Sigmoid colon (tissue), 7 donors: ENCODE measurements at places on chromosomes 7 and 10. TPM values are rescaled to one million over a fixed set of nuclear protein-coding genes. Genes with fewer than 3 reads are reported as not detected.

ITIH5 gene
- 106 TPM for total RNA-seq

HTR5A gene
- total RNA-seq = not detected

EIF5AL1 gene
- total RNA-seq = 0.16 TPM

CALD1 gene
- total RNA-seq = 2,150 TPM

DNA sequence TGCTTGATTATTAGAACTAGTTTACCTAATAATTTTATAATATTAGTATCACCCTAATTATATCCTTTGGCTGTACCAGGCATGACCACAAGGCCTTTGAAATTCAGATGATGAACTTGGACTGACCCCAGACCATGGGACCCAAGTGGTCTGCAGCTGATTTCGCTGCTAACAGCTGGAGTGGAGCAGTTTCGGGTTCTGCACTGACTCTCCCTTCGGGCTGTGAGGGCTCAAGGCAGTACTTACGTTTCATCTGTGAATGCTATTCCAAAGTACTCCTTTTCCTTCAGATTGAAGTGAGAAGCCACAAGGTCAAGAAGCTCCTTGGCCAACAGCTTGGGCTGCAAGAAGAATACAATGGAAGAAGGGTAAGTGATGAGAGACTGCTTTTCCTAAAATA, 223.8 kb downstream of the PRPF18 start:
- H3K4me3 ChIP-seq = no peak overlapping the region
- no peak overlapping the region for H3K27ac ChIP-seq
- H3K27me3 ChIP-seq = no peaks in the 10 kb centered on the region
- DNase-seq = no peak
- no peaks in the 10 kb centered on the region for H3K36me3 ChIP-seq

DNA sequence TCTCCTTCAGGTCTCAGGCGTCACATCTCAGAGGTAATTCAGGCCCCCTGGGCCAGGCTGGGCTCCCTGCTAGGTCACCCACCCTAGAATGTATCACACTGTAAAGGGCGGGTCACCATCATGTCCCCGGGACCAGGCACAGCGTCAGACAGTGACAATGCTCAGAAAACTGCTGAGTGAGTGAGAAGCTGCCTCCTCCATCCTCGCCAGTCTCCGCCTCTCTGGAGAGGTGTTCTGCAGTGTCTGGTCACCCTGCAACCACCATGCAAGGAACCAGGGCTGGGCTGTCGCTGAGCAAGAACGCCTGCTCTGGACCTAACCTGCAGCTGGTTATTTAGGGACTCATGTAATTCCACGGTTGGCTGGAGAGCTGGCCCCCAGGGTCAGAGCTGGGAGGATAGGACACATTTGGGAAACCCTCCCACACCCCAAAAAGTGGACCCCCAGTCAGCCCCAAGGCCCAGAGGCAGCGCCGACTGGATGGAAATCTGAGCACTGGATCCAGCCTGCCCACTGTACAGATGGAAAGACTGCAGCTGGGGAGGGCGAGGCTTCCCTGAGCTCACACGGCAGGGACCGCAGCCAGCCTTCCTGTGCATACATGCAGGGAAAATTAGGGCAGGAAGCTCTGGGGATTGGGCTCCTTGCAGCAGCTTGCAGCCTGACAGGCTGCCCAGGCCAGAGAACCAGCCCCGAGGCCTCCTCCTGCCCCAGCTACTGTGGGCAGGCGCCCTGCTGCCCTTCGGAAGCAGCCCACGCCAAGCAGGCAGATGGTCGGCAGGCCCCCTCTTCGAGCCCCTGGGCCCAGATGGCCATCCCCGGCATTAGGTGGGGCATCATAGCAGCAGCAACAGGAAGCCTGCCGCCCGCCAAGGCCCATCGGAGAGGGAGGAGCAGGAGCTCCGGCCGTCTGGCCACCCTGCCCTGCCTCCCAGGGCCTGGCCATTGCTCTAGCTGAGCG, 105.4 kb upstream of the ZMIZ1 start:
- DNase-seq = no peak
- H3K36me3 ChIP-seq = no peaks in the 10 kb centered on the region
- H3K27ac ChIP-seq = peak overlapping the region; percentile 58
- no peak overlapping the region for H3K4me3 ChIP-seq
- no peaks in the 10 kb centered on the region for H3K27me3 ChIP-seq

- peak overlapping the region; percentile 96 for H3K27ac ChIP-seq
- no peaks in the 10 kb centered on the region for H3K27me3 ChIP-seq
- no peaks in the 10 kb centered on the region for H3K36me3 ChIP-seq
- no peak for DNase-seq
These were observed 95.5 kb downstream of the CTBP2 start for GRCh38 chr10:125064681-125065492.

DNA sequence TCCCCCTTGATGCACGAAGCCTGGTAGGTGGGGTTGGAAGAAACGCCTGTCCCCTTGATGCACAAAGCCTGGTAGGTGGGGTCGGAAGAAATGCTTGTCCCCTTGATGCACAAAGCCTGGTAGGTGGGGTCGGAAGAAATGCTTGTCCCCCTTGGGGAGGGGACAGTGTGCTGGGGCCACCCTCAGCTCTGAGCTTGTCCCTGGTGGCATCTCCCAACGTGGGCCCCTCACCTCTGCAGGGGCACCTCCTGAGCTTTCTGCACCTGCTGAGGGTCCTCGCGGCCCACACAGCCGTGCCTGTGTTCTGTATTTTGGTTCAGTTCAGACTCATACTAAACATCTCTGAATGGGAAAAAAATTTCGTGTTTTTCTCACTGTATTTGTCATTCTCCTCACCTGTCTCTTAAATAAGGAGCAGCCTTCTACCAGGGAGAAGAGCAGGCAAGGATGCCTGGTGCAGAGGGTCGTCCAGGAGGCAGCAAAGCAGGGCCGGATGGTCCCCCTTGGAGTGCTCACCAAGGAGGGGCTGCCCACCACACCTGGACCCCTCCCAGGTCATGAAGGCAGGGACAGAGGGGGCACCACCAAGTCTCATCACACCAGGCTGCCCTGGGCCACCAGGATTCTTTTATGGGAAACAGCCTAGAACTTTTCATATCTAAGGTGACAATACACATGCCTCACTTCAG, 24.7 kb downstream of the VIPR2 start:
- H3K27me3 ChIP-seq = no peaks in the 10 kb centered on the region
- H3K27ac ChIP-seq = no peak overlapping the region
- H3K4me3 ChIP-seq = no peak overlapping the region
- DNase-seq = no peak
- no peaks in the 10 kb centered on the region for H3K36me3 ChIP-seq
- H3K4me1 ChIP-seq = no peaks in the 10 kb centered on the region

- no peaks in the 10 kb centered on the region for H3K27me3 ChIP-seq
- H3K4me1 ChIP-seq = no peaks in the 10 kb centered on the region
- DNase-seq = no peak
- H3K4me3 ChIP-seq = no peak overlapping the region
- H3K36me3 ChIP-seq = peaks cover 5% of the 10 kb centered on the region
These were observed 21.9 kb downstream of the RRP12 start for GRCh38 chr10:97378933-97379921.

- peaks cover 33% of the 10 kb centered on the region for H3K36me3 ChIP-seq
- H3K27me3 ChIP-seq = no peaks in the 10 kb centered on the region
- peak; percentile 54 for DNase-seq
- peak overlapping the region; percentile 14 for H3K27ac ChIP-seq
- H3K4me3 ChIP-seq = no peak overlapping the region
These were observed 3.7 kb upstream of the PRKAR1B start for GRCh38 chr7:730501-731439.

DNA sequence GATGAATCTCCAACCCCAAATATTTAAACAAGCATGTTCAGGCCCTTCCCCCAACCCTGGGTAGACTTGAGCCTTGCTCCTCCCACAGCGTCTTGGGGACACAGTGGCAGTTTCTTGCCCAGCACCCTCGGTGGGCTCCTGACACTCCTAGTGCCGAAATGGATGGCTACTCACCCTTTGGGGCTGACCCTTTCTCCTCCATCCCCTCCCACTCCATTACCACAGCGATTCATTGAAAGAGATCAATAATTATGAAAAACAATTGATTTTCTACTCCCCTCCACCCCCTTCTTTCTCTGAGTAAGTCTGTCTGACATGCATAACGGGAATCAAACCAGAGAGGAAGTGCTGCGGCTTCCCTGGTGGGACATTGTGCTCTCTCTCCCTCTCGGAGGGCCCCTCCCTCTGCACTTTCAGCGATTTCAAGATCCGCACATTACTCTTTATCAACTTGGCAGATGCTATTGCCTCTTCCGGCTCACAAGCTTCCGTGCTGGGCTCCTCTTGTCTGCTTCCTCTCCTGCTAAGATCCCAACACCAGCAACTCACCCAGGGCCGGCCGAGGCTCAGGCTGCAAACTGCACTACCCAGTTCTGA, 79.0 kb upstream of the PLXNA4 start:
- peak; percentile 70 for DNase-seq
- H3K36me3 ChIP-seq = no peaks in the 10 kb centered on the region
- H3K4me3 ChIP-seq = no peak overlapping the region
- H3K4me1 ChIP-seq = no peaks in the 10 kb centered on the region
- H3K27ac ChIP-seq = peak overlapping the region; percentile 11

DNA sequence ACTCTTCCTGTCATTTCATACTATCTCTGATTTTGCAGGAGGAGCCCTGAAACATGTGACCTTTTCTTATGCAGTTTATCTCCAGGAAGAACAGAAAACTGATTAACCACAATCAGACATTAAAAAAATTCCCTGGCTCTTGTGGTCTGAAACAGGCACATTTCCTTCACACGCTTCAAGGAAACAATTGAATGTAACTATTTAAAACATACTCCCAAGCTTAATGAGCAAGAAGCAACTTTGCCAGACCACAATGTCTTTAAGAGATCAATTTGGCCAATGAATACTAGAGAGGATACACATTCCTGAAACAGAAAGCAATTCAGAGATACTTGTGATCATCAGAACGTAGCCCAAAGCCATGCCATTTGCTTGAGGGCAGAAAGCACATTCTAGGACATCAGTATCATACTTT, 65.8 kb downstream of the PIP4K2A start:
- H3K27ac ChIP-seq = no peak overlapping the region
- no peak for DNase-seq
- no peaks in the 10 kb centered on the region for H3K27me3 ChIP-seq
- H3K4me1 ChIP-seq = peaks cover 18% of the 10 kb centered on the region
- no peaks in the 10 kb centered on the region for H3K36me3 ChIP-seq

GRCh38 chr10:62540389-62540788, 166.2 kb downstream of the ZNF365 start:
- no peak overlapping the region for H3K4me3 ChIP-seq
- no peaks in the 10 kb centered on the region for H3K27me3 ChIP-seq
- no peak for DNase-seq
- no peaks in the 10 kb centered on the region for H3K36me3 ChIP-seq

DNA sequence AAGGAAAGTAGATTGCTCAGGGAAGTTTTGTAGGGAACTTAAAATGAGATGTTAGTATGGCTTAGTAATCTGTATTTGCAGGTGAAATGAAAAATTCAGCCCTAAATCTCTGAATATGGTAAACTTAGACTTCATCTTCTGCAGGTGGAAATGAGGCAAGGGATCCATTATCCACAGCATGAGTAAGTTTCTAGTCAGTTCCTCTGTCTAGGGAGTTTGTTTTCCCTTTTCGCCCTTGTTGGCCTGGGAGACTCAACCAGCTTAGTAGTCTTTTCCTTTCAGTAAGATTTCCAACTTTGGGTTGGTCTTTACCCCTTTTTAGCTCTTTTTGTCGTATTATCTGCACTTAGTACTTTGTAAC, 65.6 kb downstream of the ZEB1 start:
- no peak for DNase-seq
- H3K4me3 ChIP-seq = no peak overlapping the region
- no peak overlapping the region for H3K27ac ChIP-seq
- H3K36me3 ChIP-seq = no peaks in the 10 kb centered on the region
- no peaks in the 10 kb centered on the region for H3K4me1 ChIP-seq

DNA sequence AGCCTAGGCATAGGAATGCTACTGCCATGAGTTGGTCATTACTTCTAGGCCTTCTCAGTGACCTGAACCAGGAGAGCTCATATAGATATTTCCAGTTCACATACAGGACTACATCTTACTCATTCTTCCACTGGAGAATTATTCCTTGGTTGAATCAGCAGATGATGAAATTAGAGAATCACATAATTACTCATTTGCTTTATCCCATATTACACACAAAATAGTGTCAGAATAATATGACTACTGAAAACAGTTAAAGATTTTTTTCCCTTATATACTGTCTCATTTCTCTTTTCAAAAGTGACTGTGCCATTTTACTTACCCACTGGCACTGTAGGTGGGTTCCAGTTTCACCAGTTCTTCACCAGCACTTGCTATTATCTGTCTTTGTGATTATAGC, 18.5 kb downstream of the BMS1 start:
- H3K27me3 ChIP-seq = no peaks in the 10 kb centered on the region
- H3K4me3 ChIP-seq = no peak overlapping the region
- H3K36me3 ChIP-seq = peaks cover 56% of the 10 kb centered on the region
- no peaks in the 10 kb centered on the region for H3K4me1 ChIP-seq
- no peak overlapping the region for H3K27ac ChIP-seq

DNA sequence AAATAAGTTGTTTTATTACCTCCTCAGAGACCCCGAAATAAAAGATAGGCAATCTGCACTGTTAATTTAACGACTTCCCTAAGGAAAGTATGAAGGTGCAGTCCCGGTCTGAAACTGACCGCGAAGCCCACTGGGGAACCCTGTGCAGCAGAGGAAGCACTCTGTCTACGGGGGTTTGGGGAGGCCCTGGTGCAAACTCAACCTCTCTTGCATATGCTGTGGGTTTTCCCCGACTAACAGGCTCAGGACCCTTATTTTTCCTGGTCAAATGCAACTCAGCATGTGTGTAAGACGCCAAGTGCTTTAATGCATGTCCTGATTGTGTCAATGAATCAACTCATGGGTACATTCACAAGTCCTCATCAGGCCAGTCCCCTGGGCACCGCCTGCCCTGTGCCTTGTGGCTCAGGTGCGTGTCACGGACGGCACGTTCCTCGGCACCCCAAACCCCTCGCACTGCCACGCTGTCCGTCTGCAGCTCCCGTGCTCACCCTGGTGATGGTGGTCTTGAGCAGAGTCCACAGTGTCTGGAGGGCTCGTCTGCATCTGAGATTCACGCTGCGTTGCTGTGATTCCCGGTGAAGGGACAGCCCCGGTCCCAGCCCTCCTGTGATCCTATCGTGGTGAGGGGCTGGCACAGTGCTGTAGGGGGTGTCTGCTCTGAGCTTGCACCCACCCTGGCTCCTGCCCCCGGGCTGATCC, 33.8 kb downstream of the JAKMIP3 start:
- no peak for DNase-seq
- no peak overlapping the region for H3K27ac ChIP-seq
- H3K4me3 ChIP-seq = no peak overlapping the region
- H3K36me3 ChIP-seq = no peaks in the 10 kb centered on the region
- H3K4me1 ChIP-seq = no peaks in the 10 kb centered on the region

DNA sequence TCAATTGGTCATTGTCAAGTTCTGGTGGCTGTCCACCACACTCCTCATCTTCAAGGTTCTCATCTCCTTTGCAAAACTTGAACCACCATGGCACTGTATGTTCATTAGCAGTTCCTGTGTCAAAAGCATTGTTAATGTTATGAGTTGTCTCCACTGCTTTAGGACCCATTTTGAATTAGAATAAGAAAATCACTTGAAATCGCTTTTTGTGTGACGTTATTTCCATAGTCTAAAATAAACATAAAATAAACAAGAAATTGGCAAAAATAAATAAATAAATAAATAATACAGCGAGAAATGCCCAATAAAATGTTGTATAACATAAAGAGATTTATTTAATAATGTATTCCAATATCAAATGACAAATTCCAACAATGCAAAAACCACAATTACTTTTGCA, 195.5 kb upstream of the CDC14C start:
- no peaks in the 10 kb centered on the region for H3K4me1 ChIP-seq
- H3K36me3 ChIP-seq = no peaks in the 10 kb centered on the region
- no peaks in the 10 kb centered on the region for H3K27me3 ChIP-seq
- no peak overlapping the region for H3K27ac ChIP-seq
- H3K4me3 ChIP-seq = no peak overlapping the region

- no peaks in the 10 kb centered on the region for H3K4me1 ChIP-seq
- DNase-seq = no peak
- H3K27ac ChIP-seq = no peak overlapping the region
These were observed 281.7 kb downstream of the AHR start for GRCh38 chr7:17580141-17580540.
